ENCODE measurements at places on chromosomes 12 and 14. TPM values are rescaled to one million over a fixed set of nuclear protein-coding genes. Genes with fewer than 3 reads are reported as not detected.
A peak's percentile ranks its signal among the peaks of the same experiment; 100 is the strongest.

SPPL3 gene
- total RNA-seq, result 5.4 TPM

DNA sequence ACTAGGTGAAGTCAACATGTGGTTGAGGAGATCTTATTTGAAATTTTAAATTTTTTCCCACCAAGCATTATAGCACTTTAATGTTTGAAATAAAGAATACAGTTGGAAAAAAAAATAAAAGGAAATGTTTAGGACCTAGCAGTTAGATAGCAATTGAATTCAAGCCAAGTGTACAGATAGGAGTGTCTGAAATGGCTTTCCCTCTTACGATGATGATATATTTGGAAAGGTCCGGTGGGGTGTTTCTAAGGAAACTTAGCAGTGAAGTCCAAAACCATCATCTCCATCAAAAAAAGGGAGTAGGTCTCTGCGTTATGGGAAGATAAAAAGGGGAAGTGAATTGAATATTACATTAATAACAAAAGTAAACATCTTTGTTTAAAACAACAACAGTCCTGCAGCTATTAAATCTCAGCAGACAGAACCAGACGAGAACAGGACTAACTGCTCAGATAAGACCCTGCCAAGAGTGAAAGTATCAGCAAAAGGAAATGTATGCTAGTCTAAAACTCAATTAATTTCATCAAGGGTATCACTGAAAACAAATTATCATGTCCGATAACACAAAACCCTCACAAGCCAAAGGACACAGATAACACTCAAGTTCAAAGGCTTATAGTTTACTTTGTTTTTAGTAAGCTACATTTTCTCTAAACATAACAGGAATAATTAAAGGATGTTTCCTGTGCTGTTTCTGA is 242.0 kb downstream of the BMP4 start:
- no peak for DNase-seq

DNA sequence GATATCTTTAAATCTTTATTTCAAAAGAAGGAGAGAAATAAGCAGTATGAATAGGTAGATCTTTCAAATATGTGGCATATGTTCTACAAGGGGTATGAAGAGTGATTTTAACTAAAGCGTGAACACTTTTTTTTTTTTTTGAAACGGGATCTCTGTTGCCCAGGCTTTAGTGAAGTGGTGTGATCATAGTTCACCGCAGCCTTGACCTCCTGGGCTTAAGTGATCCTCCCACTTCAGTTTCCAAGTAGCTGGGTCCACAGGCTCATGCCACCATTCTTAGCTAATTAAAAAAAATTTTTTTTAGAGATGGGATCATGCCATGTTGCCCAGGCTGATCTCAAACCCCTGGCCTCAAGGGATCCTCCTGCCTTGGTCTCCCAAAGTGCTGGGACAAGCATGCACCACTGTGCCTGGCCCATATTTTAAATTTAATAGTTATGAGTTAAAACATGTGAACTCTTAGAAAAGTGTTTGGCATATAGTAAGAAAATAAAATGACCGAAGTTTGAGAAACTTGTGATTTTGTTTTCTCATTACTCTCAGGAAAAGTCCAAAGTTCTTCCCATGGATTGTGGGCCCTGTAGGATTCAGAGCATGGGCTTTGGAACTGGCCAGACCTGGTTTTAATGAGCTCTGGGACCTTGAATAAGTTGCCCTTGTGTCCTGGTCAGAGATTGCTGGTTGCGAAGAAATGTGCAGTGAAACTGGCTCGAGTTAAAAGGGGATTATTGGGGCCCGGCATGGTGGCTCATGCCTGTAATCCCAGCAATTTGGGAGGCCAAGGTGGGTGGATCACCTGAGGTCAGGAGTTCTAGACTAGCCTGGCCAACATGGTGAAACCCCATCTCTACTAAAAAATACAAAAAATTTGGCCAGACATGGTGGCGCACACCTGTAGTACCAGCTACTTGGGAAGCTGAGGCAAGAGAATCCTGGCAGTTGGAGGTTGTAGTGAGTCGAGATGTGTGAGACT is 27.0 kb downstream of the SLC17A8 start:
- DNase-seq, result no peak

RTL1 gene
- not detected for total RNA-seq

- DNase-seq, result no peak
Observed at GRCh38 chr12:12468575-12468974, 94.1 kb downstream of the DUSP16 start.

GRCh38 chr12:120495186-120495730 is 655 bp upstream of the DYNLL1 start:
- peak; percentile 20 for DNase-seq

PRH2 gene
- total RNA-seq, result not detected

DNA sequence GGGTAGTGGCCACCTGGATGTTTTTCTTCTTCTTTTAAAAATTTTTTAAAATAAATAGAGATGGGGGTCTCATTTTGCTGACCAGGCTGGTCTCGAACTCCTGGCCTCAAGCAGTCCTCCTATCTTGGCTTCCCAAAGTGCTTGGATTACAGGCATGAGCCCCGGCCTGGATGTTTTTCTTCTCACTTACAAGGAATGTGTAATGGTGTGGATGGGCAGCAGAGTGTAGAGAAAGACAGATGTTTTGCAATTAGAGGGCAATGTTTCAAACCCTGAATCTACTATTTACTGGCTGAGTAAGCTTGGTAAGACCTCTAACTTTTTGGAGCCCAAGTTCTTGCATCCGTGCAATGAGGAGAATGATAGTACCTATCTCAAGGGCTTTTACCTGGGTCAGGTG is 48.1 kb downstream of the ADCK1 start:
- DNase-seq, result no peak

- DNase-seq, result no peak
Observed at GRCh38 chr12:46154221-46154985, 114.4 kb downstream of the SLC38A1 start.

GRCh38 chr14:85027681-85028370 is 502.1 kb upstream of the FLRT2 start:
- DNase-seq, result no peak

- peak; percentile 89 for DNase-seq
Observed at GRCh38 chr12:6341417-6342139, at the start of gene TNFRSF1A. TSS of gene TNFRSF1A (minus strand) at chr12:6342076. CDS start at chr12:6341814, 262 bp downstream.

LGR5 gene
- total RNA-seq, result 0.59 TPM

ARF3 gene
- total RNA-seq, result 117 TPM

ALG10 gene
- total RNA-seq, result 26.0 TPM

- DNase-seq, result no peak
Observed at GRCh38 chr12:127731657-127732056, 535.3 kb upstream of the TMEM132C start.

GRCh38 chr14:34013721-34014060 is 62.8 kb upstream of the EGLN3 start:
- no peak for DNase-seq

- DNase-seq, result no peak
Observed at GRCh38 chr12:41174602-41175001, 13.5 kb upstream of the PDZRN4 start.

CLEC4E gene
- not detected for total RNA-seq

TBK1 gene
- 34.9 TPM for total RNA-seq

DNA sequence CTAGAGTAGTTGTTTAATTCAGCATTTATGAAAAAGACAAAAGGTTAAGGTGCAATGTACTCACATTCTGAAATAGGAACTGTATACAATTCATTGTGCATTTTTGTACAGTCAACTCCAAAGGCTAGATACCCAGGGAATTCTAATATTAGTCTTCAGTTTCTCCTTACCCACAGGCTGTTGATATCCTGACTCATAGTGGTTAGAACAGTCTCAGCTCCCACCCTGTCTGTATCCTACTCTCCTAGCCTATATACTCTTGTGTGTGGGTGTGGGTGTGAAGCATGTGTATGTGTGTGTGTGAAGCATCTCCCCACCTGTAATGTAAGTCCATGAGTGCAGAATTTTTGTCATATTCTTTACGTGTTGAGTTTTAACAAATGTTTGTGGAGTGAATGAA is 229.5 kb downstream of the NAV3 start:
- no peak for DNase-seq

- no peak for DNase-seq
Observed at GRCh38 chr12:121283841-121284240, 12.7 kb downstream of the CAMKK2 start.

ST8SIA1 gene
- 14.6 TPM for total RNA-seq

All from uterus (tissue), 4 donors.